ENCODE measurements at places on chromosomes 3 and 15.

DNA sequence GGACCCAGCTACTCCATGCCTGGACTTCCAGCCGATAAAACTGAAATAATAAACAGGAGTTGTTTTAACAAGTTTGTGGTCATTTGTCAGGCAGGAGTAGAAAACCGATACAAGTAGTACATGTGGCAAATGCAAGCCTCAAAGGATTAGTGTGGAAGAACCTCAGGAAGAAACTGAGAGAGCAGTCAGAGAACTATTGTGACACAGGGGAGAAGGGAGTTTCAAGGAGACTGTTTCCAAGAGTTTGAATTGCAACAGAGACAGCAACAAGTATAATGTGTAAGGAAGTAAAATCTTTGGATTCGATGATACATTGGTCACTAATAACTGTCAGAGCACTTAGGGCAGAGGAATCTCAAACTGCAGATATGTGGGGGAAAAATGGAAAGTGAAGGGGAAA, 450.6 kb upstream of the ARHGEF26 start:
- DNase-seq, result no peak

- peak; percentile 86 for DNase-seq
These were observed 74.6 kb downstream of the PRICKLE2 start for GRCh38 chr3:64150623-64151207.

- DNase-seq, result no peak
These were observed 40.8 kb downstream of the SRGAP3 start for GRCh38 chr3:9208605-9209152.

DNA sequence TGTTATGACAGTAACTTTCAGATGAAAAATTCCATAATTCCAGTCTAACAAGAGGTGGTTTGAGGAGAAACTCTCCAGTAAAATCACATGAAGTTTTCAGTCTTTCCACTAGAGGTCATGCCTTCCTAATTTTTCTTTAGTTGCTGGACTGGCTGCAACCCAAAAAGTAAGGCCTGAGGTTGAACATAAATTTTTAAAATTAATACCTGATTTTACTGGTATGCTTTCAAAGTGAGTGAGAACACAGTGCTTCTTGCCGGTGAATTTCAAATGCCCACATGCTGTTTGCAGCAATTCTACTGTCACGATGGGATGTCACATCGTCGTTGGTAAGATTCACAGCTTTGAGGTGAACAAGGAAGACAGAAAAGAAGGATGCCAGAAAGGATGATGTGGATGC, 89.0 kb upstream of the FGF12 start:
- no peak for DNase-seq

GRCh38 chr3:9986230-9986725, 363 bp downstream of the EMC3 start:
- no peak for DNase-seq

DNA sequence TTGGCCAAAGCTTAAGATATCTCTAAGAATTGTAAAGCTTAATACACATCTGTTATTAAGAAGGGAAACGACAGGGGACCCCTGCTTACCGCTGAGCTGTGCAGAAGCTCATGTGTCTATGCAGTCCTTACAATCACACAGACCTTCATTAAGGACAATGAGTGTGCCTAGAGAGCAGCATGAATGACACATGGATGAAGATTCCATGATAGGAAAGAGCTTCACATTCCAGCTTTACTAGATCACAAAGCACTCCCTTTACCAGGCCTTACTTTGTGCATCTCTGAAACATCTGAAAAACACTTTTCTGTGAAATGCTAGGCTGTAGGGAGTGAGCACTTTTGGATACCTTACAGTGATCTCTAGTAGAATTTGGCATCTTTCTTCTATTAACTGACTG, 32.0 kb downstream of the RNF168 start:
- no peak for DNase-seq

GRCh38 chr3:25478964-25479726, 51.1 kb downstream of the RARB start:
- DNase-seq, result no peak

GRCh38 chr3:50226888-50227389, 9.1 kb upstream of the GNAI2 start:
- DNase-seq, result no peak

DNA sequence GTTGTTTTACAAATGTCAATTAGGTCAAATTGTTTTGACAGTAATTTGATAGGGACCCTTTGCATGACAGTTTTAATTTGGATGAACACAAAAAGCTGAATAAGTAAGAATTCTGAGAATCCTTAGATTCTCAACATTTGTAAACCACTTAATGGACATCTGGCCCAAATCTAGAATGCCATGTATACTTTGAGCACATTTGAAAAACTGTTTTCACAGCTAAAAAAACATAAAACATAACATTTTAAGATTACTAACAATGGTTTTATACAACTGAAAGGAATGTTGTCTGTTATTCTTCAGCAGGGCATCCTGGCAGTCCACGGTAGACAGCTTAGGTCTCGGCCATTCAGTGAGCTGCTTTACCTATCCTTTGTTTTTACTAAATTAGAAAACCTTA, 34.5 kb upstream of the TM2D3 start:
- DNase-seq, result no peak

- DNase-seq, result no peak
These were observed 33.6 kb downstream of the DMXL2 start for GRCh38 chr15:51588966-51589365.

DNA sequence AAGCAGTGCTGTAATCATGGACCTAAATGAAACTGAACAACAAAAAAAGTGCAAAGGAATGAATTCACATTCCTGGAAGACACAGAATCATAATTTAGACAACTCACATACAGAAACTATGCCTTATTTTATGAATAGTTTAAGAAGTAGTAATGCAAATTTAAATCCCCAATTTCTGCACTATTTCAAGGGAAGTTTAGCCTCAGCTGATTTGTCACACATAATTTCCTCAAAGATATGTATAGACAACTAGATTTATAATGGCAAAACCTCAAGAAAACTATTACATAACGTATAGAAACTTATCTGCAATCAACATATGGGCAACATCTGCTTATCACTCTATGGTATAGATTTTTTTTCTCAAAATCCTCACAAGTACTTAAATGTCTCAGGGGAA, 7.8 kb upstream of the PTX3 start:
- DNase-seq, result no peak

- DNase-seq, result no peak
These were observed 192.9 kb downstream of the NEK10 start for GRCh38 chr3:27176256-27176655.

DNA sequence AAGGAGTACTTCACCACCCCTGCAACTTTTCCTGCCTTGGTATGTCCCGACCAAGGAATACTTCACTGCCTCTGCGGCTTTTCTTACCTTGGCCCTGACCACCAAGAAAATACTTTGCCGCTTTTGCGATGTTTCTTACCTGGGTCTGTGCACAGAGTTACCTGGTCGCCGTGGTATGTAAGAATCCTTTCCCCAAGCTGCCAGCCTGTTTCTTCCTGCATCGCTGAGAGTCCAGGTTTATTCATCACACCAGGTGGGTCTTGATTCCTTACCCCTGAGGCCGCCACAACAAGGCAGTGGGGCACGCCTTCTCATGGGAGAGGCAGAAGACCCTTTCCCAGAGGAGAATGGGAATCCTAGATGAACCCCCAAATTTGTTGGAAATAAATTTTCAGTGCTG, 511.3 kb downstream of the EDEM1 start:
- no peak for DNase-seq

- no peak for DNase-seq
These were observed 91.0 kb upstream of the PLAAT1 start for GRCh38 chr3:193149998-193150397.

GRCh38 chr3:45516829-45517228, 77.7 kb upstream of the LIMD1 start:
- DNase-seq, result no peak

- DNase-seq, result no peak
These were observed 92.3 kb downstream of the TCF12 start for GRCh38 chr15:57010724-57011123.

DNA sequence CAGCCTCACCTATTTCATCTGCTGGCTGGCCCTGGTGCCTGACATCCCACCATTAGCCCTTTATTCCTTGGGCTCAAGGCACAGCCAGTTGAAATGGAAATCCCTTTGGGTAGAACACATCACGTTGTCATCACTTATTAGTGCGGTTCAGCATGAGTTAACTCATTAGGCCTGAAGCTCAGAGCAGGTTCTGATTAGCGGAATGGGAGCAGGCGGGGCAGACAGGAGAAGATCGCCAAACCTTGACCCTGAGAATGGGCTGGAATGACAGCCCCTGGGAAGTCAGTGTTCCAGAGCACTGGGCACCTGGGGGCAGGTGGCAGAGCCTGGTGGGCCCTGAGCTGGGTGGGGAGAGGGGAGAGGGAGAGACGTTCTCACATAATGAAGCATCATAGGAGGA, 5.8 kb downstream of the ITGA11 start:
- no peak for DNase-seq

DNA sequence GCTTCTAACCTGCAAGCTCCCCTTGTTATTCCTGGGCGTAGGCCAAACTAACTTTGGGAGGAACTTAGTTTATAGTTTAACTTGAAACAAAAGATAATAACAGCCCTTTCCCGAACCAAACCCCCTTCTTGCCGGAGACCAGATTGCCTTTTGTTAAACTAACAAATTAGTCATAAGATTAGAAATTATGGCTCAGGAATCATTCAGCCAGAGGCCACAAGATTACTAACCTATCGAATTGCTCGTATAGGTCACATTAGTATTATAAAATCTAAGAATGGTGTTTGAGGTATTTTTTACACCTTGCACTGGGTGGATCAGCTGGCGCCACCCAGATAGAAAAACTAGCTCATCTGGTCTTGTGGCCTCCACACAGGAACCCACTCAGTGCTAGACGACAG, 65.3 kb upstream of the RAP2B start:
- DNase-seq, result no peak

DNA sequence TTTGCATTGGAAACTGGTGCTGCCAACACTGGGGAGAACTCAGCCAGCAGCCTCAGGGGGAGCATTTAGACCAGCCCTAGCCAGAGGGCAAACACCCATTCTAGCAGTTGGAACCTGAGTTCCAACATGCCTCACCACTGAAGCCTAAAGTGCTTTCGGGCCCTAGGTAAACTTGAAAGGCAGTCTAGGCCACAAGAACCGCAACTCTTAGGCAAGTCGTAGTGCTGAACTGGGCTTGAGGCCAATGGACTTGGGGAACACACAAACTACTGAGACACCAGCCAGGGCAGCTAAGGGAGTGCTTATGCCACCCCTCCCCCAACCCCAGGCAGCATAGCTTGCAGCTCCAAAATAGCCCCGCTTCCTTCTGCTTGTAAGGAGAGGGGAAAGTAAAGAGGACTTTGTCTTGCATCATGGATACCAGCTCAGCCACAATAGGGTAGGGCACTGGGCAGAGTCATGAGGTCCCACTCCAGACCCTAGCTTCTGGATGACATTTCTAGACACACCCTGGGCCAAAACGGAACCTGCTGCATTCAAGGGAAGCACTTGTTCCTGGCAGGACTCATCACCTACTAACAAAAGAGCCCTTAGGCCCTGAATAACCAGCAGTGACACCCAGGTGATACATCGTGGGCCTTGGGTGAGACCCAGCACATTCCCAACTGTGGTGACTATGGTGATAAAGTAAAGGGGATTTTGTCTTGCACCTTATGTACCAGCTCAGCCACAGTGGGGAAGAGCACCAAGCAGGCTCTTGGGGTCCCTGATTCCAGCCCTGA, 37.3 kb upstream of the TEX9 start:
- no peak for DNase-seq

GRCh38 chr15:69973102-69973714, 124.5 kb downstream of the TLE3 start:
- DNase-seq, result no peak

- no peak for DNase-seq
These were observed 121.2 kb upstream of the RASGRP1 start for GRCh38 chr15:38685686-38686339.

GRCh38 chr3:142962520-142963233, 797 bp downstream of the PAQR9 start:
- DNase-seq, result no peak

GRCh38 chr15:56653107-56653506, 80.2 kb downstream of the ZNF280D start:
- no peak for DNase-seq

DNA sequence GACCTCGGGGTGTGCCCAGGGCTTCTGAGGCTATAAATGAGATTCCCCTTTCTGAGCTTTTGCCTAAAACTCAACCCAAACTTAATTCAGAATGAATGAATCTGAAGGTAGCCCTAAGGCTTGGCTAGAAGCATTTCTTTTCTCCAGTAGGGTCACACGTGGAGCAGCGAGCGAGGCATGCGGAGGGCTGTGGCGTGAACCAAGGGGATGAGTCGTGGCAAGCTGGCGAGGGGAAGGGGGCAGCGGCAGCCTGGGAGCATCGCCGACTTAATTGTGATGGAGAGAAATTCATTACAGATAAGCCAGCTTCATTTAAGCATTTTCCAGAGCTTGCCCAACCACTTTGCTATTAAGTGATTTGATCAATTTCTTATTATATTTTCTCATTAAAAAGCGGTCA, 79.9 kb downstream of the CHSY1 start:
- DNase-seq, result no peak

- DNase-seq, result no peak
These were observed 274.1 kb downstream of the OTOL1 start for GRCh38 chr3:161770484-161771386.

DNA sequence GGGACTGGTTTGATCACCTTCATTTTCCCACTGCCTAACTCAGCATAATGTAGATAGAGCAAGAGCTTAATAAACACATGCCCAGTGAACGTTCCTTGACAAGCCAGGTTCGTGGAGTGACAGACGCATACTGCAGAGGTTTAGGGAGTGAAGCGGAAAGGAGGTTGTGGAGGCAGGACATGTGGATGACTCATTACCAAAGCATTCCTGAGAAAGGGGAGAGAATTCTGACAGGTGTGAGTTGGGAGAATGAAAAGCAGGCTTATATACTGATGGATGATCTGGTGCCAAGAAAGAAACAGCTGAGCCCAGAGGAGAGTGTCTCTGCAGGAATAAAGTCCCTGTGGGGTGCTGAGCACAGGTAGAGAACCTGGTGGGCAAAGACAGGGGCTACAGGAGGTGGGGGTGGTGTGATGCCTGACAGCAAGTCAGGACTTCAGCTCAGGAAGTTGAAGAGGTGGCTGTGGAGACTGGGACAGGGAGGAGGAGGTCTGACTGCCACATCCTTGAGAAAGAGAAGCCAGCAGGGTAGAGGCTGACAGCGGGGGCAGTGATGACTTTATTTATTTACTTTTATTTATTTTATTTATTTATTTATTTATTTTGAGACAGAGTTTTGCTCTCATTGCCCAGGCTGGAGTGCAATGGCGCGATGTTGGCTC, 2.4 kb upstream of the RPL29 start:
- peak; percentile 12 for DNase-seq

- DNase-seq, result no peak
These were observed 21.1 kb downstream of the TFRC start for GRCh38 chr3:196060834-196061233.

Data from SHP77 (cell line).